ENCODE measurements at places on chromosomes 2 and 18.

GRCh38 chr2:2286592-2286991 is 44.5 kb downstream of the MYT1L start:
- no peaks in the 10 kb centered on the region for H3K4me1 ChIP-seq
- DNase-seq: no peak
- H3K27ac ChIP-seq: no peak overlapping the region
- H3K27me3 ChIP-seq: no peaks in the 10 kb centered on the region
- H3K4me3 ChIP-seq: no peak overlapping the region
- H3K36me3 ChIP-seq: no peaks in the 10 kb centered on the region

DNA sequence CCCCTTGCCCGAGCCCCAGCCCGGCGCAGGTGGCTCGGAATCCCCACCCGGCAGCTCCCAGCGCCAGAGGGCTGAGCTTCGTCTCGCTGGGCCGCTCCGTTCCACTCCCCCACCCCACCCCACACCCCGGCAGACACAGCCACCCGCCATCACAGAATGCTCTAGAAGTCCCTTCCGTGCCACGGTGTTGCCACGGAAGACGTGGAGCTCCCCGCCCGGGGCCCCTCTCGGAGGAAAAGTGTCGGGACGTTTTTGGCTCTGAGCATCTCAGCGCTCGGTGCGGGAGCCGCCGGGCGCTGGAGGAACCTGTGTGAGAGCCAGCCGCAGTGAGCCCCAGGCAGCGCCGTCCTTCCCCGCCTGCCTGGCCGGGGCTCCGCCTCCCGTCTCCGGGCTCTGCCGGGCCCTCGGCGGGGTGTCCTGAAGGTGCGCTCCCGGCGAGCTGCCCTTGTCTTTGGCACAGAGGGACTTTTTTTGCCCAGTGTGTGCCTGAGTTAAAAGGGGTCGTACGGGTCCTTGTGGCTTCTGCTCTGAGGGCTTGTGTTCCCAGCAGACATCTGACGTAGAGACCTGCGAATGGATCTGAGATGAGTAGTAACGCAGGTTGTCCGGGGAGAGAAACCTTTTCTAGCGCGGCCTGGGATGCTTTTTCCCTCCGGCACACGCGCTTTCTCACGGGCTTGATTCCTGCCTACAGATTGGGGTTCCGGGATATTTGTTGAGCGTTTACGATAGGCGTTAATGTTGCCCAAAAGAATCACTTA is 1.8 kb downstream of the ZCCHC2 start:
- peak overlapping the region; percentile 99 for H3K27ac ChIP-seq
- peaks cover 7% of the 10 kb centered on the region for H3K4me1 ChIP-seq
- no peaks in the 10 kb centered on the region for H3K27me3 ChIP-seq
- no peaks in the 10 kb centered on the region for H3K36me3 ChIP-seq

DNA sequence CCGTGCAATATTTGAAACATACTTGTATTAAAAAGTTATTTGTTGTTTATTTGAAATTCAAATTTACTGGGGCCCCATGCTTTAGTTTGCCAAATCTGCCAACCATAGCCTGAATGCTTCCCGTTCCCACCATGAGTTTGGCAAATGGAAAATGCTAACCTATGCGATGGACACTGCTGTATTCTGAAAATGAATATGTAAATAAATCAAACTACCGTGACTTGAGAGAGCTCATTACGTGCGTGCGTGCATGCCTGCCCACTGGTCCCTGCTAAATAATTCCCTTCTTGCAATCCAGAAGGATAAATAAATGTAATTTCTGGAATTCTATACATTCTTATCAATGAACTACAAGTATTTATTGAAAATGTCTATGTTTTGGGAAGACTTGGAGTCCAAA is 3.2 kb downstream of the BOD1L2 start:
- peaks cover 12% of the 10 kb centered on the region for H3K27me3 ChIP-seq
- no peak overlapping the region for H3K27ac ChIP-seq
- H3K4me3 ChIP-seq: no peak overlapping the region
- no peaks in the 10 kb centered on the region for H3K4me1 ChIP-seq
- DNase-seq: no peak

DNA sequence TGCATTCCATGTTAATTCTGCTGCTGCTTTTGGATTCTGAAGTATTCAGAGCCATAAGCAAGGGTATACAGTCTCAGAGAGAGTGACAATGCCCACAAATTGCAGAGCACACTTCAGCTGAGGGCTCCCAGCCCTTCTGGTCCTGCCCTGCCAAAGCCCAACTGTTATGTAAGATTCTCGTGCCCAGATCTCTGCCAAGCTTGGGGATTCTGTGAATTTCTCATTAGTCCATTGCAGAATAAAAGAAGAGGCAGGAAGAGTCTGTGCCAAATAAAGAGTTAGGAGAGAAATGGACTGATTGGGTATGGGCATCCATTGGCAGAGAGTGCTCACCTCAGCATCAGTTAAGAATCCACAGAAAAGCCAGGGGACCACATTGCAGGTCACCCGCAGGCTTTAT is 112.0 kb upstream of the PNPT1 start:
- no peaks in the 10 kb centered on the region for H3K36me3 ChIP-seq
- no peaks in the 10 kb centered on the region for H3K27me3 ChIP-seq
- H3K27ac ChIP-seq: no peak overlapping the region

DNA sequence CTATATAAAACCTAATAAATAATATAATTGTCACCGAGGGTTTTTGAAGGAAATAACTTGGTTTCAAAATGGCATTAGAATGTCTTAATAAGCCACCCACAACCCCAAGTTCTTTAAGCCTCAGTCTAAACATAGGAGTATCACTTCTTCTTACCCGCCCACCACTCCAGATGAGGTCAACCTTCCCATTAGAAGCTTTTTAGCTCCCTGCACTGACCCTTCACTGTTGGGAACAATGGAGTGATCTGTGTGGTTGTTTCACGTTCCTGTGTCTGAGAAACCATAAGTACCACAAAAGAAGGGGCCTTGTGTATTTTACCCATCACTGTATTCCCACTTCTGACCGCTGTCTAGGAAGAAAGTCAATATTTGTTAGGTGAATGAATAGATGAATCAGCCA is 326.3 kb upstream of the ZNF521 start:
- H3K36me3 ChIP-seq: no peaks in the 10 kb centered on the region
- no peak for DNase-seq
- no peak overlapping the region for H3K4me3 ChIP-seq

DNA sequence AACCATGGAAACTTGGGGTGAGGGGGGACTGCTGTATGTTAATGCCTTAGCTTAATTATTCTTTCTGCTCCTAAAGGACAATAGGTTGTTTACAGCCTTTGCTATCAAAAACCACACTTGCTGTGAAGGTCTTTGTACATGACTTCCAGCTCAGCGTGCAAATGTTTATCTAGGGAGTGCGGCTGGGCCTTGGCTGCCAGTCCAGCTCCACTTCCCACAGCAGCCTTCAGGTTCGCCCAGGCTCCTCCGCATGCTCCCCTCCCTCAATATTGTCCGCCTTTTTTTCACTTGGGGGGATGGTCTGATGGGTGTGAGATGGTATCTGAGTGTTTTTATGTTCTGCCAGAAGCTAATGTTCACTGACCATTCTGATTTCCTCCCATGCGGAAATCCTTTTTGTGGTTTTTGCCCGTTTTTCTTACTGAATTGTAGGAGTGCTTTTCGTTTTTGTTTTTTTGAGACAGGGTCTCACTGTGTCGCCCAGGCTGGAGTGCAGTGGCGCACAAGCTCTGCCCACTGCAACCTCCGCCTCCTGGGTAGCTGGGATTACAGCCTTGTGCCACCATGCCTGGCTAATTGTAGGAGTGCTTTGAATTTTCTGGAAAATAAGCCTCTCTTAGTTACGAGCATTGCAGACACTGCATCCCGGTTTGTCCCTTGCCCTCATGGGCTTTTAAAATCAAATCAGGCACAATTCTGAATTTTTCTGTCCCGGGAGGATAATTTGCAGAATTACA is 28.8 kb downstream of the SH3BP4 start:
- peaks cover 27% of the 10 kb centered on the region for H3K4me1 ChIP-seq
- H3K4me3 ChIP-seq: peak overlapping the region; percentile 49
- DNase-seq: no peak
